Natural killer cell (primary cell): ENCODE measurements at places on chromosomes 4 and X. TPM values are rescaled to one million over a fixed set of nuclear protein-coding genes. Genes with fewer than 3 reads are reported as not detected.

NUDT6 gene
- 4.1 TPM for total RNA-seq

STK26 gene
- total RNA-seq = 66.5 TPM

TCEAL6 gene
- total RNA-seq = not detected

AVPR2 gene
- not detected for total RNA-seq

CXCL8 gene
- total RNA-seq = 460 TPM

ADH1B gene
- not detected for total RNA-seq

TRMT10A gene
- total RNA-seq = 2.2 TPM

SRPK3 gene
- total RNA-seq = not detected

CRLF2 gene
- total RNA-seq = not detected

KIT gene
- total RNA-seq = 2.0 TPM

RTL9 gene
- total RNA-seq = not detected

PPP2R2C gene
- not detected for total RNA-seq

CDS1 gene
- not detected for total RNA-seq

NAP1L5 gene
- total RNA-seq = 11.4 TPM

BGN gene
- total RNA-seq = not detected

RAB9B gene
- total RNA-seq = 0.45 TPM

ADGRG4 gene
- not detected for total RNA-seq

GRID2 gene
- not detected for total RNA-seq

FGFR3 gene
- total RNA-seq = not detected

ATP2B3 gene
- not detected for total RNA-seq

SLC49A3 gene
- total RNA-seq = 10.0 TPM

CXCL10 gene
- not detected for total RNA-seq

SLC10A3 gene
- total RNA-seq = 26.5 TPM

SHROOM2 gene
- not detected for total RNA-seq
